ENCODE measurements at places on chromosomes 2 and 18.
A peak's percentile ranks its signal among the peaks of the same experiment; 100 is the strongest.

GRCh38 chr18:56315363-56315762, 323.0 kb downstream of the TXNL1 start:
- DNase-seq = no peak

- DNase-seq = no peak
These were observed 8.6 kb downstream of the SNRNP27 start for GRCh38 chr2:69902213-69902922.

GRCh38 chr2:111702119-111702803, 181.7 kb downstream of the ANAPC1 start:
- peak; percentile 45 for DNase-seq

DNA sequence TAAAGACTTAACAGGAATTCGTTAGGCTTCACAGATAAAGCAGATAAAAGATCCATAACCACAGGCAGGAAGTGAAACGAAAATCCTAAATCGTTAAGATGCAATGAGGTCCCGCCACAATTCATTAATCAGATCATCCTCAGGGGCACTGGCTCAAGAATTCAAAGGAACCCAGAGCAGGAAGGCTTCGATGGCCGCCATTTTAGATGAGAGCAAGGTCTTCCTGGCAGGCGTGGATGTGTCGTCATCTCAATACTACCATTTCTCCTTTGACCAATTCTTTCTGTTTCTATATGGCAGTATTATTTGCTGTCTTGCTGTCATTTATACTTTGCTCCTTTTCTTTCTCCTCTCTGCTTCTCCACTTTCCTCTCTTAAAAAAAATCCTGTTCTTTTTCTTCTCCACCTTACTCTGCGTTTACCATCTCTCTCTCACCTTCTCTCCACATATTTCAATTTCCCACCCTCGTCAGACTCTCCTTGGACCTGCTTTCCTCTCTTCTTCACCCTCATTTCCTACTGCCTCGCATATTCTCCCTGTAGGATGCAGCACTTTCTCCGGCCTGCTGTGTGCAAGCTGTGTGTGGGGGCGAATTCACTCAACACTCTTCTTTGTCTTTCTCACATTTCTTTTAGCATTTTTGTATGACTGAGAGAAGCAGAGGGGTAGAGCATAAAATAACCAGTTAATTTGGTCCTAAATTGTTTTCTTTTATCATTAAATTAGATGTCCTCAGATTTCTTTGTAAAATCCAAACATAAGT, 35.1 kb upstream of the LHCGR start:
- DNase-seq = no peak

DNA sequence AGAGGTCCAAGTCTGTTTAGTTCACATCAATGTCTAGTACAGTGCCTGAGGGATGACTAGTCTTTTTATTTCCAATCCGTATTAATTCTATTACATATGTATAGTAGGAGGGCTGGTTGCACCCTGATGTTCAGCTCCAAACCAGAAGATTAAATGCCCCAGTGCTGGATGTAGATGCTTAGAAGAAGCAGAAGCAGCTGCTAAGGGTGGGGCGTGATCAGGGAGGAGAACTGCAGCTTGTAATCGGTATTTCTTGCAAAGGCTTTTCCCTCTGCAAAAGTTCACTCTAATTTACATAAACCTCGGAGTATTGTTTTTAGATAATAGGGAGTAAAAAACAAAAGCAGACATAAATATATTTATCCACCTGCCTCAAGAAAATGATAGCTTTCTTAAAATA, 145.3 kb upstream of the ITGA4 start:
- no peak for DNase-seq

DNA sequence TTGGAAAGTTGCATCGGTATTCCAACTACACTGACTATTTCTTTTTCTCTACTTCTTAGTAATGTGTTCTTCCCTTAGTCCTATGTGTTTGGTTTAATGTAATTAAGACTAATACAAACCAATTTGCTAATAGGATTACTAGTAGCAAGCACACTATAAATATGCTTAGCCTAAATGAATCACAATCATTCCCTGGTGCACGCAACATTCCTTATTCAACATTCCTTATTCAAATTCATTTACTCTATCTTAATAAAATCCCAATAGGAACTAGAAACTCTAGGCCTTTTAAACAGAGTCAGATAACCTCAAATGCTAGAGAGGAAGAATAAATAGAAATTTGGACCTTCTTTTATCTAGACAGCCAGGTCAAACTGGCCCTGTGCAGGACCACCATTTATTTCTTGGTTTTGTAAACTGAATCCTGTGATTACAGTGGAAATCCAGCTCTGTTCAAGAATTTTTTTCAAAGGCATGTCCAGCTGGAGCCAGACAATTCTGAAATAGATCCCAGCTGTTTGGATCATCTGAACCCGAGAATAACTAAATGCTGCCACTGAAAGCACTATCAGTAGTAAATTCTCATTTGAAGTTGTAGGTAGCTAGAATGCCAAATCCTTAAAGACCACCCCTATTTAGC, 103.1 kb downstream of the PPP1R1C start:
- DNase-seq = no peak

DNA sequence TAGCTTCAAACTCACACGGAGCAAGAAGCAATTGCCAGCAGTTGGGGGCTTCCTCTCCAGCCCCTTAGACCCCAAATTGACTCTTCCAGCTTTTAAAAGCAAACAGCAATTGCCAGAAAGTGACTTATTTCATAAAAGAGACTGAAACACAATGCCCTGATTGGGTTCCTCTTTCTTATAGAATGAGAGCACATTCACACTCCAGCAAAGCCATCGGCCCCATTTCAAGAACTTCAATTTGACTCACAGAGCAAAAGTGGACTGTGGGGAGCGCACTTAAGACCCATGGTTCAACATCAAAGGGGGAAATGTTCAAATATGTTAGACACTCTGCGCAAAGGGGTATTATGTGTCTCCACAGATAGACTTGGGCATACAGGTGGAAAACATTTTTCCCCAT, 484.7 kb downstream of the BCL11A start:
- no peak for DNase-seq

DNA sequence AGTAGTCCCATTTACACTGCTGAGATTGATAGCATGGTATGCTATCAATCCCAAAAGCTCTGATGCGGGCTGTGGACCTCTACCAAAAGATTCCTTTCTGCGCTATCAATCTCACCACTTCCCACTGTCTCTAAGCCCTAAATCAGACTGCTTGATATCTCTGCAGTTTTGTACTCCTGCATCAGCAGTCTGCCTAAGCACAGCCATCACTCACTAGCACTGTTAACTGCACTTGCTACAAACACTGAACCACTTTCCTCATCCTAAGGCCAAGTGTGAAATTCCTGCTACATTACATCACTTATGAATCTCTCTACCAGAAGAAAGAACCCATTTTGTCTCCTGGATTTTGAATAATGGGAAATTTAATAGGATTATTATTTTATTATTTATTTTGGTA, 237.0 kb downstream of the HNMT start:
- no peak for DNase-seq

GRCh38 chr2:8518979-8519668, 162.7 kb upstream of the ID2 start:
- no peak for DNase-seq

GRCh38 chr18:46252759-46253158, 148.6 kb downstream of the HAUS1 start:
- DNase-seq = no peak

DNA sequence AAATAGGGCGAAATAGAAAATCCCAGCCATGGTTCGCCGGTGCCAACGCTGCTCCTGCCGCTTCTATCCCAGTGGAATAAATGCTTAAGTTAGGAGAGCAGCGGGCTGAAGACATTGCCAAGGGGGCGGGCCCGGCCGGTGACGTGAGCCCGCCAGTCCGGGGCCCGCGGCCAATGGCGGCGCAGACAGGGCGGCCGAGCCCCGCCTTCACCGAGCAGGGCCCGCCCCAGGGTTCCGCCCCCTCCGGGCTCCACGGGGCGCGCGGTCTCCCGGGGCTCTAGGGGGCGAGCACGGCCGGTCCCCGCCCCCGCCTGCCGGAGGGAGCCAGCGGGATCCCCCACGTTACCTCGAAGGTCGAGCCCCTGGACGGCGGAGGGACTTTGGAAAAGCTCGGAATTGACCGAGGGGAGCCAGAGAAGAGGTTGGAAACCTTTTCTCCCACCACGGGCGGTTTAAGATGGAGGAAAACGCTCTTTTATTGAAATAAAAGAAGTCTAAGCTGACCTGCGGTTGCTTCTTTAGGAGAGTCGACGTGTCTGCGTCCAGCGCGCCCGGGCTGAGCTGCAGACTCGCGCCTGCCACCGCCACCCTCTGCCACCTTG, at the start of gene EPHA4:
EPHA4 (minus strand) TSS at position 86 of the 602 bp plus-strand sequence; CDS start at position 30, 56 bp downstream.
- DNase-seq = peak; percentile 84

DNA sequence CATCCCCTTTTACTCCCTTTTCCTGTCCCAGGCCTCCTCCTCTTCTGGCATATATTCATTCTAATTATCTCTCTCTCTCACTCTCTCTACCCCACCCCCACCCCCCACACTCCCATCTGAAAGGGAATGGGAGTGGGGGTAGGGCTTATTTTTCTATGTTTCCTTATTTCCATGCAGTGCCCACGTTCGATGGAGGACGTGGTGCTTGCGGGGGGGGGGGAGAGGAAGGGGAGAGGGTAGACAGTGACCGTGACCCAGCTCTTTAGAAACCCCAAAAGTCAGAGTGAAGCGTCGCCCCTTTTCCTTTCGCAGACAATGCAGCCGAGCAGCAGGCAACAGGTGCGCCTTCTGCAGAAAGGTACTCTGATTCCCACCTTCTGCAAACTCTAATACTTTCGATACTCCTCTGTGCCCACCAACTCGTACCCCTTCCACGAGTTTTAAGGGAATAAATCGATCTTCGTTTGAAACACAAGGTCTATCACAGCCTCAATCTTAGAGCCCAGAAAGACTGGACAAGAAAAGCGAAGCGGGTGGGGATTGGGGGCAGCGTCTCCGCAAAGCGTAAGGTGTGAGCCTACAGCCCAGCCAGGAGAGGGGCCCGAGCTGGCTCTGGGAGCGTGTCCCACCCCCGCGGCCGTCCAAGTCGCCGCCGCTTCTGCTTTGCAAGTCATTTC, 891 bp upstream of the NR4A2 start:
- DNase-seq = peak; percentile 56

DNA sequence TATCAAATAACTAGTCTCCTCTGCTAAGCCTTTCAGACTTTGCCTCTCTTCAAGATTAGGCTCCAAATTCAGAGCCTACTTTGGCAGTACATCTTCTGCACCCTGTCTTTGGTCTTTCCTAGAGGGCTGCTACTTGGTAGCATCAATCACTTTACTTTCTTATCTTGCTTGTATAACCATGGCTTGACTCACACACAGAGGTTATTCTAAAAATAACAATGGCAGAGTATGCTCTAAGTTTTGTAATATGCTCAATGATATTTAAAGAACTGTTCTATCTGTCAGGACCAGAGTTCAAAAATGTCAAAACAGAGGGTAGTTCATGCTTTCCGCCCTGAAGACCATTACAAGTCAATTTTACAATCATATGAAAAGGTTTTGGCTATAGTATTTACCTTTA, 27.7 kb downstream of the THOC1 start:
- DNase-seq = no peak

- no peak for DNase-seq
These were observed 1.2 kb upstream of the TNS1 start for GRCh38 chr2:218003981-218004419.

DNA sequence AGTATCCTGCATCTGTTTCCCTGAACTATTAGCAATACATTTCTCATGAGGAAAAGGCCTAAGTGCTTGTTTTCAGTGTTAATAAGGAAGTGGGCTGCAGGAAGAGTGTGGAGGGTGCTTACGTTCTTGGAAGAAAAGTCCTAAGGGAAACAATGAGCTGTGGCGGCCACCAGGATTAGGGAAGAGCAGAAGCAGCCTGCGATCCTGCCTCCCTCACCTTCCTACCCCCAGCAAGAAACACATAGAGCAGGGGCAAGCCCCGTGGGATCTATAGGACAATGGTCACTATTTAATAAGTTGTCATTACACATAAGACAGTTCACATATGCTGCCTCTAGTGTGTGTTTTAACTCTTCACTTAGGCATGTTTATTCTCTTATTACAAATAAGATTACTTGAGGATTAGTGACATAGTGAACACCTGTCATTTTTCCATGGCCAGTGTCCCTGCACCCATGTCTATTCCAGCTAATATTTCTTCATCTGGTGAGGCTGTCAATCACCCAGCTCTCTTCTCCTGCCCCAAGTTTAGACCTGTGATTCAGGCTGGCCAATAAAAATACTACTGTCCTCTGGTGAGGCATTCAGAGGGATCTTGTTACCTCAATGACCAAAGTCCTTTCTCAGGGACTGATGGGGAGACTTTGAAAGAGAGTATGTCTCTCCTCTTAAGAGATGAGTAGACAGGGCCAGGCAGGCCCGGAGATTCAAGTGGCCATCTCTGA, 510.9 kb upstream of the CELF4 start:
- no peak for DNase-seq

GRCh38 chr18:51009072-51009471, 20.9 kb upstream of the SMAD4 start:
- DNase-seq = no peak

GRCh38 chr18:4251873-4252272, 203.2 kb downstream of the DLGAP1 start:
- DNase-seq = no peak

GRCh38 chr2:147149575-147150240, 695.1 kb upstream of the ACVR2A start:
- DNase-seq = no peak

DNA sequence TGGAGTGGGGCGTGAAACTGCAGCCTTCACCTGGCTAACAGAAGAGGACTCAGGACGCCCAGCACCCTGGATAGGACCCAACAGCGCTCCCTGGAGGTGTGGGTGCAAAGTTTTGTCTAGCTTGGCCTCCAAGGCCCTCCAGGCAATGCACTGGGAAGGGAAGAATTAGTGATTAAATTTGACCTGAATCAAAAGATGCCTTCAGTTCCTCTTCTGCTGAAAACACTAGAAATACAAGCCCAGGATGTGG, 779 bp upstream of the TRIB2 start:
- DNase-seq = peak; percentile 69

DNA sequence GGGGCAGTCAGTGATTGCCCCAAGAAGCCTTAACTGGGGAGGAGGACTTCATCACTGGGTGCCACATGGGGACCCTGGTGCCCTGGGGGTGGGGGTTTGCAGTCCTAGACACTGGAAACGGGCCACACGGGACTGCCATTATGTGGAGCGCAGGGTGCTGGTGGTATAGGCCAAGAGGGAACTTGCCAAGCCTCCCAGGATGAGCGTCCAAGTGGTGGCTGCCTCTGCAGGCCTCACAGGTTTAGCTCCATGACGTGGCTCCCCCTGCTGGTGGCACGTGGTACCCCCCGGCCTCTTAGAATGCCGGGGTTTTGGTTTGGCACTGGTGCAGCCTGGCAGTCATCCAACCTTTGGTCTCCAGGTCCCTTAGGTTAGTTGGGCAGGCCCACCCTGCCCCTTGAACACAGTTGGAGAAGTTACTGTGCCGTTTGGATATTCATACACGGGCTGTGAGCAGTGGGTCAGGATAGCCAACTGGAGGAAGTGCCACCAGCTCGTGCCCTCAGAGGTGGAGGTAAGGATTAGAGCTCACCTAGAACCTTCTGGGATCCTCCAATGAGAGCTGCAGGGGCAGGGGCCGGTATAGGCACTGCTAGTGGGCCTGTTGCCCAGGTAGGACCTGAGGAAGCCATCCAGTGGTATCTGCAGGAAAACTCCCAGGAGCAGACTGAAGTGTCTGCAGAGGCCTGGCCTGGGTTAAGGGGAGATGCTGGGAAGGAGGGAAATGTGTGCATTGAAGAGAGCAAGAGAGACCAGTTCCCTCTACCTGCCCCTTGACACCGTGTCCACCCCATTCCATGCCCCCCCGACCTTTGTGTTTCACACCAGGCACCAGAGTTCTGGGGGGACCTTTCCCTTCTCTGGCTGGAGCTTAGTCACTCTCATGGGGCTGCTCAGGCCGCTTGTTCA, 5.7 kb downstream of the PTMA start:
- DNase-seq = peak; percentile 87
